SJCRH30 (cell line): ENCODE measurements at places on chromosomes 7 and 10. TPM values are rescaled to one million over a fixed set of nuclear protein-coding genes. Genes with fewer than 3 reads are reported as not detected.
A peak's percentile ranks its signal among the peaks of the same experiment; 100 is the strongest.

The VWDE gene
- not detected in 2 replicates for total RNA-seq

The TRIM74 gene
- total RNA-seq = not detected in 2 replicates

The ZPBP gene
- total RNA-seq = not detected in 2 replicates

The PRR15 gene
- total RNA-seq = not detected in 2 replicates

GRCh38 chr10:79241990-79242619 is 105.2 kb upstream of the PPIF start:
- H3K36me3 ChIP-seq = no peaks in the 10 kb centered on the region; the same call in 1 of the 2 replicates
- no peak overlapping the region for H3K27ac ChIP-seq

DNA sequence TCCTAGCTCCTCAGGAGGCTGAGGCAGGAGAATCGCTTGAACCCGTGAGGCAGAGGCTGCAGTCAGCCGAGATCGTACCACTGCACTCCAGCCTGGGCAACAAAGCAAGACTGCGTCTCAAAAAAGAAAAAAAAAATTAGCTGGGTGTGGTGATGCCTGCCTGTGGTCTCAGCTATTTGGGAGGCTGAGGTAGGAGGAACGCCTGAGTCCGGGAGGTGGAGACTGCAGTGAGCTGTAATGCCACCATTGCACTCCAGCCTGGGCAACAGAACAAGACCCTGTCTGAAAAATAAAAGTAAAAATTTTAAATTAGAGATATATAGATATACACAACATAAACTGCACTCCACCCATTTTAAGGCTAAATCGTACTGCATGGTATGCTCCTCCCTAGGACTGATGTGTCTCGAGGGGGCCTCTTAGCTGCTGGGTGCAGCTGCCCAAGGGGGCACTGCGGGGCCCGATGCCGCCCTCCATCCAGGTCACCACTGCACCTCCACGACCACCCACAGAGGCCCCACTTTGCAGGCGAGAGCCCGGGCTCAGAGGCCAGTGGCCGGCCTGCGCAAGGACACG is 40.9 kb upstream of the FOXK1 start:
- no peak for DNase-seq
- no peaks in the 10 kb centered on the region for H3K27me3 ChIP-seq
- H3K4me1 ChIP-seq = no peaks in the 10 kb centered on the region
- peak overlapping the region; percentile 58 for H3K4me3 ChIP-seq
- no peaks in the 10 kb centered on the region for H3K36me3 ChIP-seq

DNA sequence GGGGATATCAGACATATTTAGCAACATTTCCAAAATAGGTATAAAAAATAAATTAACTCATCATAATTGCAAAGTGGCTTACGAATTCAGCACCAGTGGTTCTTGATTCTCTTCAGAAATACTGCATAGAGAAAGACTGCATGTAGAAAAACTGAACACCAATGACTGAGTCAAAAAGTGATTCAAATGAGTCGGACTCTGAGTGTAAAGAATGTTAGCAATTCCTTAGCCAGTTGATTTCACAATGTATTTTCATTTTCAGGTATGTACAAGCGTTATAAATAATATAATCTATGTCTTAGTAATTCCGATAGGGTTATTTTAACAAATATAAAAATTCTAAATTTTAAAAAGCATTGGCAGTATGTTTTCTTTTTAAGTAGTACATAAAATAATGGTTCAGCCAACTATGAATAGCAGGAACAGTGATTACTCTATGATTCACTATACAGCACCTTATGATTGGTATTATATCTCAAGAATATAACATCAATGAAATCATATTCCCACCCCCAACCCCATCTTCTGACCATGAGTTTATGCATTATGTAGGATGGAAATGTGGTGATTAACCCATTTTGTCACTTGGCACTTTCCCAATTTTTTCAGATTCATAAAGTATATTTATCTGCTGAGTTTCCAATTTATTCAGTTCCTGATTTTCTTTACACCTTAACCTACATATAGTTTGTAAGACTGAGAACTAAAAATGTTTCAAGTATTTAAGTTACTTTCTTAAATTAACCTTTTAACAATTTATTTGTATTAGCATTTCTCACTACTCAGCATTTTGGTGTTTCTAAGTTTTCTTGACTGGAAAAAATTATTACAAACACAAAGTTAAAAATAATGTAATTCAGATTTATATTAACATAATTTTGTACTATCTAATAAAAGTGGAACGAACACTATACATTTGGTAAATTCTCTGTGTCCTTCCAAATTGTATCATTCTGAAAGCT is 33.9 kb downstream of the DNAJC1 start:
- H3K4me1 ChIP-seq = no peaks in the 10 kb centered on the region
- H3K27me3 ChIP-seq = no peaks in the 10 kb centered on the region
- H3K36me3 ChIP-seq = no peaks in the 10 kb centered on the region
- no peak overlapping the region for H3K27ac ChIP-seq
- no peak overlapping the region for H3K4me3 ChIP-seq

- no peak overlapping the region for H3K27ac ChIP-seq
- H3K4me3 ChIP-seq = no peak overlapping the region
- no peaks in the 10 kb centered on the region for H3K4me1 ChIP-seq
- H3K36me3 ChIP-seq = no peaks in the 10 kb centered on the region
Measured at GRCh38 chr7:24130631-24131030, 153.4 kb upstream of the NPY start.

GRCh38 chr7:97844036-97844435 is 28.2 kb downstream of the ASNS start:
- DNase-seq = no peak
- H3K27ac ChIP-seq = no peak overlapping the region
- no peak overlapping the region for H3K4me3 ChIP-seq
- no peaks in the 10 kb centered on the region for H3K4me1 ChIP-seq
- H3K36me3 ChIP-seq = no peaks in the 10 kb centered on the region
- H3K27me3 ChIP-seq = peaks cover 6% of the 10 kb centered on the region; the same call in 1 of the 2 replicates

DNA sequence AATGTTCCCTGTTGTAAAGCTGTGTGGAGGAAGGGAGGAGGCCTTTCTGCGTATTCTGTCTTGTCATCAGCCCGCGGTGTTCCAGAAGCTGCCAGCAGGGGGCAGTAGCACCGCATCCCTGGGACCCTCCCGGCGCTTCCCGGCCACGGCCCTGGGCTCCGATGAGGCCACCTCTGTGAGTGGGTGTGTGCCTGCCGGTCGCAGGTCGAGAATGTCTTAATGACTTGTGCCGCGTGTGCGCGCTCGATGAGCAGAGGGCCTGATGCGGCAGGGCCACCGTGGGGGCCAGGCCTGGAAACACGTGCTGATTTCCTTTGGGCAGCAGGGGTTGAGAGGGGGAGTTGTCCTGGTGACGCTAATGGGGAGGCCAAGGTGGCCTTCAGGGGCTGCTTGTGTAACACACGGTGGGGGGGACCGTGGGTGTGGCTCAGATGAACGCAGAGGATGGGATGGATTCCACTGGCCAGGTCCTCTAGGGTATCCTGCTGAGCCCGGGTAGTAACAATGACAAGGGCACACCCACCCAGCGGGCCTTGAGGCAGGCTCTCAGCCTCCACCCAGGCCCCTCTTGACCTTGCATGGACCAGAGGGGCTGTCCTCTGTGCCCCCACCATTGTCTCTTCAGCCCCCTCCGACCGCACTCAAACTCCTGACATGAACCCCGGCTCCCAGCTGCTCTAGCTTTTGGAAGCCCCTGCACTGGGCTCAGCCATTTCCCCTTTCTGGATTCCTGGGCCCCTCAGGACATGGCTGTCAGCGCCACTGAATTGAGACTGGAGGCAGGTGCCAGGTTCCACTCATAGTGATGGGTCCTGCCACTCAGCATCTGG is 135.9 kb upstream of the PODXL start:
- no peaks in the 10 kb centered on the region for H3K27me3 ChIP-seq
- peaks cover 15% of the 10 kb centered on the region for H3K4me1 ChIP-seq
- peak overlapping the region; percentile 47 for H3K27ac ChIP-seq
- DNase-seq = peak; percentile 96
- no peaks in the 10 kb centered on the region for H3K36me3 ChIP-seq

DNA sequence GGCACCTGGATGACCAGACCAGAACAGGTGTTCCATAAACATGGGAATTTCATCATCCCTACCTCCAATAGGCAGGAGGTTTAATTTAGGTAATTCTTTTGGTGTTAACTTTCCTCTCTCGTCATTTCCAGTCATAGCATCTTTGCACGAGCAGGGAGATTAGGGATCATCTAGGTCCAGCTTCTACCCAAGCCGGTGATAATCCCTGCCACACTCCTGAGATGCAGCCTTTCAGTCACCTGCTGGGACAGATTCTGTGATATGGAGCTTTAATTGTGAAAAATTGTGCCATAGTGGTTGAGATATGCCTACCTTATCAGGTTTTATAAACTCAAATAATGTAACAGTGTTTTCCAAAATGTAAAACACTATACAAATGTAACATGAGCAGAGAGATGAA is 191.8 kb upstream of the AOAH start:
- no peak overlapping the region for H3K4me3 ChIP-seq
- no peaks in the 10 kb centered on the region for H3K4me1 ChIP-seq
- peaks cover 4% of the 10 kb centered on the region; the same call in 1 of the 2 replicates for H3K36me3 ChIP-seq
- H3K27me3 ChIP-seq = no peaks in the 10 kb centered on the region
- H3K27ac ChIP-seq = no peak overlapping the region

- no peaks in the 10 kb centered on the region for H3K36me3 ChIP-seq
- peak; percentile 24 for DNase-seq
- no peak overlapping the region for H3K4me3 ChIP-seq
- H3K27ac ChIP-seq = no peak overlapping the region
Measured at GRCh38 chr10:22503315-22504088, 158.2 kb downstream of the SPAG6 start.

DNA sequence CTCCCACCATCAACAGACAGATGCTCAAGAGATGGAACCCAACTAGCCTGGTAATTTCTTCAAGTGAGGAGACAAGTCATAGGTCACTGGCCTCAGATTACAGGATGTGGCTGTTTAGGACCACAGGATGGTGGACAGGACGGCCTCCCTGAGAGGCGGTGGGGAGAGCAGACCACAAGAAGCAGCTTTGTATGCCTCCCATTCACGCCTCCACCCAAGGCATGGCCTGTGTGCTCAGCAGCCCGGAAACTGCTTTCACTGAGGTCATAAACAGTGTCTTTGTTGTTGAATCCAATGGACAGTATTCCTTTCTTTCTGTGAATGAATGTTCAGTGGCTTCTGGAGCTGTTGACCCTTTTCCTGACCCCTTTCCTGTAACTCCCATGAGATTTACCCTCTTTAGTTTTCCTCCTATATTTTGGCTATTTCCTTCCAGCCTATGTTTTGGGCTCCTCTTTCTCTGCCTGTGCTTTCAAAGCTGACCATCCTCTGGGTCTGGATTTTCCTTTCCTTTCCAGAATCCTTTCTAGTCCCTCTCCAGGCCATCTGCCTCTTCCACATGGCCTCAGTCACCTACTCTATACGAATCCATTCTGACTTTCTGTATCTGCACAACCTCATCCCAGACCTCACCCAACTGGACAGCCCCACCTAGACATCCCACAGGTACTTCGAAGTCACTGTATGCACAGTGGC is 32.4 kb upstream of the INPP5F start:
- DNase-seq = peak; percentile 62
- peaks cover 12% of the 10 kb centered on the region for H3K4me1 ChIP-seq
- no peaks in the 10 kb centered on the region for H3K36me3 ChIP-seq
- no peak overlapping the region for H3K4me3 ChIP-seq
- H3K27ac ChIP-seq = no peak overlapping the region
